ENCODE measurements at places on chromosomes 11 and 22.

DNA sequence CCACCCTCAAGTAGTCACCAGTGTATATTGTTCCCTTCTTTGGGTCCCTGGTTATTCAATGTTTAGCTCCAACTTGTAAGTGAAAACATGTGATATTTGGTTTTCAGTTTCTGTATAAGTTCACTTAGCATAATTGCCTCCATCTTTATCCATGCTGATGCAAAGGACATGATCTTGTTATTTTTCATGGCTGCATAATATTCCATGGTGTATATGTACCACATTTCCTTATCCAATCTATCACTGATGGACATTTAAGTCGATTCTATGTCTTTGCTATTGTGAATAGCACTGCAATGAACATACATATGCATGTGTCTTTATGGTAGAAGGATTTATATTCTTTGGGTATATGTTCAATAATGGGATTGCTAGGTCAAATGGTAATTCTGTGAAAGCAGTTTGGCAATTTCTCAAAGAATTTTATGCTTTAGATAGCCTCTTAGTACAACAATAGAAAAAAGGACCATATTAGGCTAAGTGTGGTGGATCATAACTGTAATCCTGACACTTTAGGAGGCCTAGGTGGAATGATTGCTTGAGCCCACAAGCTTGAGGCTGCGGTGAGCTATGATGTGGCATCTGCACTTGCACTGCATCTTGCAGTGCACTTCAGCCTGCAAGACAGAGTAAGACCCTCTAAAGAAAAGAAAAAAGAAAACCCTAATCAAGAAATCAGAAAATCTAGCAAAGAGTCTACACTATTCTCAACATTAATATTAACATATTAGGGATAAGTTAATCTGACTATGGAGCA, 468.5 kb upstream of the FAT3 start:
- no peak overlapping the region for H3K4me3 ChIP-seq
- no peak for DNase-seq
- no peaks in the 10 kb centered on the region for H3K4me1 ChIP-seq
- no peaks in the 10 kb centered on the region for H3K27me3 ChIP-seq
- no peak overlapping the region for H3K27ac ChIP-seq
- no peaks in the 10 kb centered on the region for H3K36me3 ChIP-seq

GRCh38 chr22:41526226-41526829, 17.9 kb downstream of the POLR3H start:
- peaks cover 19% of the 10 kb centered on the region for H3K4me1 ChIP-seq
- H3K27ac ChIP-seq = peak overlapping the region; percentile 63
- no peak for DNase-seq
- peaks cover 28% of the 10 kb centered on the region for H3K36me3 ChIP-seq
- no peak overlapping the region for H3K4me3 ChIP-seq

GRCh38 chr11:14981507-14981906, 9.4 kb upstream of the CALCA start:
- peaks cover 27% of the 10 kb centered on the region for H3K27me3 ChIP-seq
- DNase-seq = no peak
- H3K36me3 ChIP-seq = no peaks in the 10 kb centered on the region
- no peak overlapping the region for H3K27ac ChIP-seq
- no peak overlapping the region for H3K4me3 ChIP-seq
- H3K4me1 ChIP-seq = no peaks in the 10 kb centered on the region

GRCh38 chr11:101721270-101721669, 137.5 kb upstream of the TRPC6 start:
- H3K4me3 ChIP-seq = no peak overlapping the region
- H3K36me3 ChIP-seq = no peaks in the 10 kb centered on the region
- no peak overlapping the region for H3K27ac ChIP-seq
- H3K4me1 ChIP-seq = no peaks in the 10 kb centered on the region
- H3K27me3 ChIP-seq = no peaks in the 10 kb centered on the region

DNA sequence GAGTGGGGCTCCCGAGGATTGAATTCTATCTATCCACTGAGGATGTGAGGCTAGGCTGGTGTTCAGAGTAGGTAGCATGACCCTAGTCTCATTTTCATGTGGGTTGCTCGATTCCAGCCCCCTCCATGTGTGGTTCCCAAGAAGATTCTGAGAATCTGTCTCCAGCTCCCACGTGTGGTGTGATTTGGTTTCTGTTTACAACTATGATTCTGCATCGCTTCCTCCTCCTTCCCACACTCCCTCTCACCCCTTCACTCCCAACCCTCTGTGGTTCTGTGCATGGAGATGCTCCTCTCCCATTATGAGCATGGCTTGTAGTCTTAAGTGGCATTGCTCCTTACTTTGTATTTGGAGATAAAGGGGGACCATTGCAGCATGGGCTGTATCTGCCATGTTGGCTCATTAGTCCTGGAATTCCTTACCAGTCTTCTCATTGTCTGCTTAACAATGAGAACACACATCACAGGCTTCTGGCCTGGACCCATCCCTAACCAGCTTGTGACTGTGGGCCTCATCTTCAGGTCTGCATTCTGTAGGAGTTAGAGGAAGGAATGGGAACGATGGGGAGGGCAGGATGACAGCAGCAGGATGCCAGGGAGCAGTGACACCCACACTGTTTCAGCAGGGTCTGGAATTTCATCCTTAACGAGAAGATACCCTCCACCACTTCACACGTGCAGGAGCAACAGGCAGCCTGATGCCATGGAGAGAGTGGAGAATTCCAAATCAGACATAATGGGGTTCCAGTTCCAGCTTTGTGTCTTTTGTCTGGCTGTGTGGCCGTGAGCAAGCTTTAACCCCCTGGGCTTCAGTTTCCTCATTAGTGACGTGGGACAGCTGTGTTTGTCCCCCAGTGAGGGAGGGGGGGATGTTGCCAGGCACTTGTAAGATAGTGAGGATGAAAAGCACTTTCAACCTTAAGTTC, 86.0 kb downstream of the CCDC81 start:
- no peak overlapping the region for H3K27ac ChIP-seq
- peaks cover 18% of the 10 kb centered on the region for H3K4me1 ChIP-seq
- no peak for DNase-seq
- H3K4me3 ChIP-seq = no peak overlapping the region
- H3K27me3 ChIP-seq = peaks cover 2% of the 10 kb centered on the region

- no peak overlapping the region for H3K27ac ChIP-seq
- H3K27me3 ChIP-seq = peaks cover 27% of the 10 kb centered on the region
- no peak for DNase-seq
- peaks cover 3% of the 10 kb centered on the region for H3K4me1 ChIP-seq
- no peaks in the 10 kb centered on the region for H3K36me3 ChIP-seq
Observed at GRCh38 chr11:107014871-107015270, 3.4 kb downstream of the GUCY1A2 start.

GRCh38 chr11:32858731-32859130, 29.0 kb downstream of the PRRG4 start:
- H3K4me1 ChIP-seq = no peaks in the 10 kb centered on the region
- H3K27me3 ChIP-seq = peaks cover 10% of the 10 kb centered on the region
- H3K27ac ChIP-seq = no peak overlapping the region
- DNase-seq = no peak
- no peaks in the 10 kb centered on the region for H3K36me3 ChIP-seq
- no peak overlapping the region for H3K4me3 ChIP-seq

DNA sequence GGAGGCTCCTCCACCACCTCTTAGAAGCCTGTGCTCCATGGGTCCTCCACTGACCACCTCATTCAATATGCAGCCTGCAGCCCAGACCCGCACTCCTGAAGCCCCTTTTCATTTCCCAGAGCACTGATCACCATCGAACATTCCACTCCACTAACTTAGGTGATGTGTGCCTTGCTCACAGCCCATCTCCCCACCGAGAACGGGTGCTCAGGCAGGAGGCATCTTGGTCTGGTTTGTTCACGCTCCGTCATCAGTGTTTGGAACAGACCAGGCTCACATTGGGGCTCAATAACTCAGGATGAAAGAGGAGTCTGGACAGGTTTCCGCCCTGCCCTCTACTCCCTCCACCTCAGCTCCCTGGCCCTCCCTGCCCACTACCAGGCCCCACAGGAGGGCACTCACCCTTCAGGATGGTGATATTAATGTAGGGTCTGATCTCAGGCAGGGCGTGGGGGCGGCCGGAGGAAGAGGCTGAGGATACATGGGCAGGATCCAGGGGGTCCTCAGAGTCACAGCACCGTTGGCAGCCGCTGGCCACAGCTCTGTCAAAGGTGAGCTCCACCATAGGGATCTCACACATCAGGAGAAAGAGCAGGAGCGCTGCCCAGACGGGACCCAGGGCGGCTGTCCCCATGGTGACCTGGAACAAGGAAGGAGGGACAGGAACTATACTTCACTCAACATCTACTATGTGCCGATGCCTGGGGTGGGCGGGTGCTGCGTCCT, 3.1 kb downstream of the C1QTNF6 start:
- H3K36me3 ChIP-seq = peaks cover 2% of the 10 kb centered on the region
- no peak for DNase-seq
- H3K27me3 ChIP-seq = no peaks in the 10 kb centered on the region
- H3K4me1 ChIP-seq = peaks cover 54% of the 10 kb centered on the region
- H3K27ac ChIP-seq = no peak overlapping the region
- no peak overlapping the region for H3K4me3 ChIP-seq

- no peak for DNase-seq
- H3K36me3 ChIP-seq = no peaks in the 10 kb centered on the region
- H3K4me3 ChIP-seq = no peak overlapping the region
Observed at GRCh38 chr11:105392556-105392955, 217.3 kb upstream of the GRIA4 start.
